Left lung (tissue), 14 donors: ENCODE measurements at places on chromosomes 16 and 17. TPM values are rescaled to one million over a fixed set of nuclear protein-coding genes. Genes with fewer than 3 reads are reported as not detected.

DNA sequence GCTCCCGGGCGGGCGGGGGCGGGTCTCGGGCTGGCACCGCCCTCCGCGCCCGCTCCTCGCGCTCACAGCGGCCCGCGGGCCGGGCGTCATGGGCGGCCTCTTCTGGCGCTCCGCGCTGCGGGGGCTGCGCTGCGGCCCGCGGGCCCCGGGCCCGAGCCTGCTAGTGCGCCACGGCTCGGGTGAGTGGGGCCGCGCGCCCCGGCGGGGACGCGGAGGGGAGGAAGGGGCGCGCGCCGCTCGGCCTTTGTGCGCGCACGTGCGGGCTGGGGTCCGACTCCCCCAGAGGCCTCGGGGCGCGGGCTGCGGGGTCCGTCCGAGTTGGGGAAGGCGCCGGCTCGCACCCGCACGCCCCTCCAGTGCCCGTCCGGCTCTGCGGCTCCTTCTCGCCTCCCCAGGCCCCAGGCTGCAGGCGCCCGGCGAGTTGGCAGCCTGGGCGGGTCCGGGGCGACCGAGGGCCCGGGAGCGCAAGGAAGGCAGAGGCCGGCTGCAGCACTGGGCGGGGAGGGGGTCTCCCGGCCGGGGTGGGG, at the start of gene NME4:
NME4 (plus strand) TSS at position 65 of the 527 bp plus-strand sequence; CDS start at position 89, 24 bp downstream.
- DNase-seq = no peak

DNA sequence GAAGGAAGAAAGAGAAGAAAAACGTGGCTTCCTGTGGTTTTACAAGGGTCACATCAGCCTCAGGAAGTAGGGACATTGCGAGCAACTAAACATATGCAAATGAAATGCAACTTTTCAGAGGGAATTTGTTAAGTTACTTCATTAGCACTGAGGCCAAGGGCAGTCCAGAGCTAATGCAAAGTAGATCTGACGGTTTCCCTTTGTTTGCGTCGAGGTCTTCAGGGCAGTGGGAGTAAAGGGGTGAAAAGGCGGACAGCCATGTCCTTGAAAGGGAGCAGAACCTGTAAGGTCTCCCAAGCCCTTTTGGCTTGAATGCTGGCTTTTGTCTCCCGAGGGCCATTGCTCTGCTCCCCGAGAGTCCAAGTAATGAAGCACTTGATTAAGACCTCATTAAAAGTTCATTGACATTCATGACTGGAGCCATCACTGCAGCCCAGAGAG, 85.0 kb downstream of the PMP22 start:
- no peak for DNase-seq

DNA sequence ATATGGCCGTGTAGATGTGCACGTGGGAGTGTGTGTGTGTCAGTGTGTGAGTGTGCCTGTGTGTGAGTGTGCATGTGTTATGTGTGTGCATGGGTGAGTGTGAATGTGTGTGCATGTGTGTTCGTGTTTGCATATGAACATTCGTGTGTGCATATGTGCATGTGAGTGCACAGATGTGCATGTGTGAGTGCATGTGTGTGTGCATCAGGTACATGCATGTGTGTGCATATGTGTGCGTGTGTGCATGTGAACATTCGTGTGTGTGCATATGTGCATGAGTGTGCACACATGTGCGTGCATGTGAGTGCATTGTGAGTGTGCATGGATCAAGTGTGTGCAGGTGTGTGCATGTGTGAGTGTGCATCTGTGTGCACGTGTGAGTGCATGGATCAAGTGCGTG, 2.5 kb upstream of the TPSAB1 start:
- DNase-seq = no peak

DNA sequence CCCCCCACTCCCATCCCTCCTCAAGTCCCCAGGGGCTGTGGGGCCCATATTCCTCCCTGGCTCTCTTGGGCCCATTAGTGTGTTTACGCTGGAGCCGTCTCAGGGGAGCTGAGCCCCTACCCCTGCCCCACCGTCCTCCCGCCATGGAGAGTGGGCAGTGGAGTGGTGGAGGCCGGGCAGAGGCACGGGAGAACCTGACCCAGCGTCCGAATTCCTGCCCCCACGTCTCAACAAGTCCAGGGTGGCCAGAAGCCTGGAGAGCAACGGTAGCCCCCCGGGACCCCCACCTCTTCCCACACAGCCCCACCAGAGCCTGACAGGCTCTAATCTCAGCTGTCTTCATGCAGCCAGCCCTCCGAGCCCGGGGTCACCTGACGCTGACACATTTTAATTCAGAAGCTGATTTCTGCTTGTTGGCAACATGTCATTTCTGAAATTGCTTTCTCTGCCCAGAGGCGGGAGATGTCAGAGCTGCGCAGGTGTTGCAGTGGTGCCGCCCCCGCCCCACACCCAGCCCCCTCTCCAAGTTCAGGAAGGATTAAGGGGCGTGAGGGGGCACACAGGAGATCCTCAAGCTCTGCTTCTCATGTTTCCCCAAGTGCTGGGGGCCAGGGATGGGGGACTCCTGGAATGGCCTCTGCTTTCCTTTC, 32.6 kb downstream of the WNT9B start:
- DNase-seq = no peak

GRCh38 chr17:78986048-78986648, 6.4 kb upstream of the LGALS3BP start:
- no peak for DNase-seq

GRCh38 chr16:70694868-70695218, 9.0 kb upstream of the MTSS2 start:
- peak; percentile 11 for DNase-seq

DNA sequence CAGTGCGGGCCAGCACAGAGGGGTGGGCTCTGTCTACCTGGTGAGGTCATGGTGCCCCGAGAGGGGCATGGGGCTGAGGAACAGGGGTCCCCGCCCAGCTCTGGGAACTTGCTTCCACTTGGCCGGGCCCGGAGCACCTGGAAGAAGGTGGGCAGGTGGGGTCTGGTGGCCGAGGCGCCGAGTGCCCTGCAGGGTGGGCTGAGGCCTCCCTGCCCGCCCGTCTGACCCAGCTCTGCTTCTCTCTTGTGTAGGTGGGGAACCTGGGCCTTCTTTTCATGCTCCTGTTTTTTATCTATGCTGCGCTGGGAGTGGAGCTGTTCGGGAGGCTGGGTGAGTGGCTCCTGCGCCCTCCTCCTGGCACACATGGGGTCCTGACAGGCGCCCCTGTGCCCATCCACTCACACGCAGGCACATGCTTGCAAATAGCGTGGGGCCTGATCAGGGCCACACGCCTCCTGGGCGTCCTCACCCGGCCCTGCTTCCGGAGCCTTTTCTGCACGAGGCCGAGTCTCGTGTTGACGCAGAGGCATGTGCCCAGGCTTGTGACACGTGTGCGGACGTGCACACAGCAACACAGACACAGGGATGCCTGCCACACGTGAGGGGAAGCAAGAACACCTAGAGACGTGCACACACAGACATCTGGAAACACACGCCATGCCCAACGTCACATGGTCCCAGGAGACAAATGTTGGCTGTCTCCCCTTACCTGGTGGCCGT, 8.2 kb downstream of the TPSG1 start:
- no peak for DNase-seq

DNA sequence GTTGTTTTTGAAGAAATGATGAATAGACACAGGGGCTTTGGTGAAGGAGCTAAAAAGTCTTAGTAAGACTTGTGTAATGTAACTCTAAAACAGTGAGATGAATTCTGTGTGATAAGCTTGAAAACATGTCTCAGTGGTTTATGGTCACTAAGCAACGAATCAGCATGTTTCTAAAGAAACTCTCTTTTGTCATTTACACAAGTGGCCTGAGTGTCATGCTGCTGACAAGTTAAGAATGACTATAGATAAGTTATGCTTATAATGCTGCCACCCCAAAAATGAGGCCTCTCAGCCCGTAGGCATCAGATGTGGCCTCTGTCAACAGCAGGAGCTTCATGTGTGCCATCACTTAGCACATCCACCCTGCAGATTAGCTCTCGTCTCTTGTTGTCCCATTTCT, 8.7 kb downstream of the COX10 start:
- no peak for DNase-seq

- peak; percentile 80 for DNase-seq
Measured at GRCh38 chr16:86563469-86564345, 2.9 kb upstream of the FOXC2 start.

DNA sequence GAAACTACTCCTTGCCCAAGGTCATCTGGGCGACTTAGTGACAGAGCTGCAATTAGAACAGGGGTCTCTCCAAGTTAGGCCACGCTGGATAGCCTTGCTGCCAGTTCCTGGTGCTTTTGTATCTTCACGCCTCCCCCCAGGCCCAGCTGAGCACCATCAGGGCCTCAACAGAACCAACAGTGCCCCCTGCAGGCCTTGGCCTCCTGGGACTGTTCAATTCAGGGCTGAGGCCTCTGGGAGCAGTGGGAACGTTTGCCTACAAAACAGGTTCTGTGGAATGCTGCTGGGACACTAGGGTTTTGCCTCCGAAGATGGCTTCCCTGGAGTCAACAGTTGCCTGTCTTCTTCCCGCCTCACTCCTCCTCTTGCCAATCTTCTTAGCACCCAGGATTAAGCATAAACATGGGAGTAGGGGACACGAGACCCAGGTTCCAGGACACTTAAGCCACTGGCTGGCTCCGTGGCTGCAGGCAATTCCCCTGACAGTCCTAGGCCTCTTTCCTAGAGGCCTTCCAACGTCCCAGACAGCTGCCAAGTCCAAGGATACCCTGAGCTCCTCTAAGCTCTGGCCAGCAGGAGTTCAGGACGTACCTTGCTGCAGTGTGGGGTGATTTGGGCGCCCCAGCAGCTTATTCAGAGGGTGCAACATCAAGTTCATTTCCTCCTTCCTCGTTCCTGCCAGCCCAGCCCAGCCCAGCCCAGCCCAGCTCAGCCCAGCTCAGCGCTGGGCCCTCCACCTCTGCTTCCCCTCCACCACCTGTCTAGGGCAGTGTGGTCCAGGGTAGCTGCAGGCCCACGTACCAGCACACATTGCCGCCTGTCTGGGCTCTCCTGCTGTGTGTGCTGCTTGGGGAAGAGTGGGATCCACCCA, 246.6 kb upstream of the RPL38 start:
- peak; percentile 69 for DNase-seq

GRCh38 chr17:32281011-32281451, 15.4 kb downstream of the RHBDL3 start:
- DNase-seq = no peak

- no peak for DNase-seq
Measured at GRCh38 chr16:57949595-57950238, 21.2 kb downstream of the CNGB1 start.

GRCh38 chr16:57757326-57757786, 21.8 kb downstream of the KATNB1 start:
- DNase-seq = peak; percentile 90

Gene ADCY9
- 61.1 TPM for total RNA-seq

Gene SPATA32
- not detected for total RNA-seq

Gene KIF2B
- total RNA-seq = not detected

Gene HP
- total RNA-seq = 127 TPM

Gene ARHGAP27
- total RNA-seq = 80.6 TPM

Gene TTLL6
- 0.35 TPM for total RNA-seq

Gene HAP1
- 0.32 TPM for total RNA-seq

Gene TMEM208
- total RNA-seq = 43.8 TPM
